Pericardium fibroblast (primary cell): ENCODE measurements at places on chromosomes 5 and 9. TPM values are rescaled to one million over a fixed set of nuclear protein-coding genes. Genes with fewer than 3 reads are reported as not detected.

Gene F2RL2
- 2.6 and 12.0 TPM in 2 replicates for total RNA-seq

Gene IL4
- not detected in 2 replicates for total RNA-seq

Gene UBE2QL1
- under 0.01 TPM in 1 of 2 replicates, not detected in the other for total RNA-seq

Gene PCDHB12
- total RNA-seq = under 0.01 and 0.26 TPM in 2 replicates

Gene ACOT12
- not detected in 2 replicates for total RNA-seq

Gene KIF4B
- under 0.01 TPM in 1 of 2 replicates, not detected in the other for total RNA-seq

Gene IRX1
- 0.47 and 8.9 TPM in 2 replicates for total RNA-seq

Gene ANAPC2
- 10.4 and 10.9 TPM in 2 replicates for total RNA-seq

Gene ARID3C
- 0.35 and 1.2 TPM in 2 replicates for total RNA-seq

Gene CEL
- 0.26 and 0.70 TPM in 2 replicates for total RNA-seq

Gene GALNT12
- total RNA-seq = 3.3 and 7.8 TPM in 2 replicates
